NCI-H2081 (cell line): ENCODE measurements at places on chromosomes 11 and 22.
A peak's percentile ranks its signal among the peaks of the same experiment; 100 is the strongest.

- no peak for DNase-seq
Measured at GRCh38 chr11:7577291-7578190, 63.7 kb downstream of the PPFIBP2 start.

DNA sequence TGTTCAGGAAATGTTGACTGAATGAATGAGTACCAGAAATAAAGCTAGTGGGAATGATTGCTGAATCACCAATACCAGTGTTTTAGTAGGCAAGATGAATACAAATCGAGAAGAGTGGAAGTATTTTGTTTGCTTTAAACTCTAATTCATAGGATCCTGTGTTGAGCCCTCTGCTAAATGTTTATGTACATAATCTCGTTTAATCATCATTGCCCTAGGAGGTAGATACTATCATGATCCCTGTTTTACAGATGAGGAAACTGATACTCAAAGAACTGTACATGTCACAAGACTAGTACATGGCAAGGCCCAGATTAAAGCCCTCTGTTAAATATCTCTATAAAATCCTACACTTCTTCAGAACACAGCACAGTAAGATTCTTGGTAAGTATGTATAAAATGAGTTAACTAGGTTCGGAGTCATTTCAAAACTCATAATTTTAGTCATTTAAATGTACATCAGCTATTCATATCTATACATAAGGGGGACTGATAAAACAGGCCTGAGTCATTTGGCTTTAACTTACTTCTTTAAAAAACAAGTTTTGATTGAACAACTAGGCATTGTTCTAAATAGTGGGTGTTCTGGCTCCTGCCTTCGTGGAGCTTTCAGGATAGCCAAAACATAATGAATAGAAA lies 97.1 kb downstream of the EXT2 start:
- DNase-seq: no peak

DNA sequence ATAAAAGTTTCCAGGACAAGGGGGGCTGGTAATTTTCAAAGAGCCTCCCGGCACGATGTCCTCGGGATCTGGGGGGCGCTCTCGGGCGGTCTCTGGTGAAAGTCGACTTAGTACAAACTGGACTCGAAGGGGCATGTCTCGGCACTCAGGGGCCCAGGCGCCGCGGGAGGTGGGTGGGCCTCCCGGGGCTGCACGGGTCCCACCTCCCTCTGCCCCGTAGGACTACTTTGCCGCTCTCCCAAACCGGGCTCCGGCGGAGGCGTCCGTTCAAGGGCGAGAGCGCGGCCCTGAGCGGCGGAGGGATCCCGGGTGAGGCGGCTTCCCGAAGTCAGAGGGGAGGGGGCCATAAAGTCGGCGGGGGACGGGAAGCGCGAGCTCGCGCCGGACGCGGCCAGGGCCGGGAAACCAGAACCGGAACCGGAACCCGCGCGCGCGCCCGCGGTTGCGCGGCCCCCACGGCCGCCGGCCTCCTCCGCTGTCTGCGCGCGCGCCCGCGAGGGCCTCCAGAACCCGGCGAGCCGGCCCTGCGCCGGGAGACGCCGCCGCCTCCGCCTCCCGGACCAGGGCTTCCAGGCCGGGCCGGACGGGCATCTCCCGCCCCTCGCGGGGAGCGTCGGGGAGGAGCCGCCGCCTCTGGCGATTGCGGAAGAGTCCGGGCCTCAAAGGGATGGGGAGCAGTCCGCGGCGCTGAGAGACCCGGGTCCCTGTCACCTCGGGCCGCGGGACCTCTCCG lies at the start of gene ARHGEF12:
Gene ARHGEF12 (plus strand): TSS at position 506 of the 733 bp plus-strand sequence. CDS start 831 bp downstream, outside the sequence.
- DNase-seq: peak; percentile 95

DNA sequence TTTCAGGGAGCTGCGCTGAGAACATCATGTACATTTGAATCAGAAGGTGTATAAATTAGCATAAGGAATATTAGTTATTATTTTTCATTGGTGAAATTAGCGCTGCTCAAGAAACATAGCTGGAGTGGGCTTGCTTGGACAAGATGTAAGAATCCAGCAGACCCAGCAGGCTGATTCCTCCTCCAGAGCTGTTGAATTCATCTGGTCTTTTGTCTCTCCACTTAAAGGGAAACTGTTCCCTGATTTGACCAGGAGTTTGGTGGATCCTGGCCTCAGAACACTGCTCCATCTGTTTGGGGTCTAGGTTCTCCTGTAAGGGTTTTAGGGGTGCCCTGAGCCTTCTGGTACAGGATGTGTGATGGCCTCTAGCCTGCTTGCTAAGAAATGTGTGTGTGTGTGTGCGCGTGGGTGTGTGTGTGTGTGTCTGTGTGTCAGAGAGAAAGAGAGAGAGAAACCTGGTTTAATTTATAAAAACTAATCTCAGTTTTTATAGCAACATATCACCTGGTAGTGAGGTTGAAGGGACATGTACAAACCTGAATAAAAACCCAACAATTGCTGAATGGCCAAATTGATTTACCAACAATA lies 8.3 kb upstream of the SORL1 start:
- no peak for DNase-seq

- no peak for DNase-seq
Measured at GRCh38 chr22:32723643-32724042, 77.9 kb upstream of the TIMP3 start.

DNA sequence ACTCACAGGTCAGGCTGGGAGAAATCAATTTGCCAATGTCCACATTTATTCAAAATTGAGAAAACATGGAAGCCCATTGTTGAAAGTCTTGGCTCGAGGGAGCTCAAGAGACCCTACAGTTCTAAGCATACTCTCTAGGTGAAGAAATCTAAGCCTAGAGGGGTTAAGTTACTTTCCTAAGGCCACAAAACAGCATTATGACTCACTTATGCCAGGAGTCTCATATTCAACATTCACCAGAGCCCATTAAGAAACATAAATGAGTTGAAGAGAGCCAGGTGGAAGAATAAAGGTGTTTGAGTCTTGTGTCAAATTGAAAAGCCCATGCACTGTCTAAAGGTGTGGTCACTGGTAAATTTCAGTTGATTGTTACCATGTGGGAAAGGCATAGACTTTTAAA lies 108.1 kb downstream of the INSC start:
- DNase-seq: no peak

DNA sequence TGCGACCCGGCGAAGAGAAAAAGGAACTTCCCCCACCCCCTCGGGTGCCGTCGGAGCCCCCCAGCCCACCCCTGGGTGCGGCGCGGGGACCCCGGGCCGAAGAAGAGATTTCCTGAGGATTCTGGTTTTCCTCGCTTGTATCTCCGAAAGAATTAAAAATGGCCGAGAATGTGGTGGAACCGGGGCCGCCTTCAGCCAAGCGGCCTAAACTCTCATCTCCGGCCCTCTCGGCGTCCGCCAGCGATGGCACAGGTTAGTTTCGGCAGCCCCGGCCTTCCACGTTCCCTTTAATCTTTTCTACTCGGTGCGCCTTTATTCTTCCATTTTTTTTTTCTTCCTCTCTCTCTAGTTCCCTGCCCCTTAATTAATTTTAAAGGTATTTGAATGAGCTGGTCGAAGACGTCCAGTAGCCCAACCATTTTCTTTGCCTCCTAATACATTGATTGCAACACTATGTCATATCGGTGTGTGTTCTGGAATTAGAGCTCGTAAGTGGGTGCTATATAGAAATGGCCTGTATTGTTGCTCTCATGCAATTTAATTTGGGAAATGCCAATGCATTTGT lies 537 bp downstream of the EP300 start:
- peak; percentile 5 for DNase-seq

DNA sequence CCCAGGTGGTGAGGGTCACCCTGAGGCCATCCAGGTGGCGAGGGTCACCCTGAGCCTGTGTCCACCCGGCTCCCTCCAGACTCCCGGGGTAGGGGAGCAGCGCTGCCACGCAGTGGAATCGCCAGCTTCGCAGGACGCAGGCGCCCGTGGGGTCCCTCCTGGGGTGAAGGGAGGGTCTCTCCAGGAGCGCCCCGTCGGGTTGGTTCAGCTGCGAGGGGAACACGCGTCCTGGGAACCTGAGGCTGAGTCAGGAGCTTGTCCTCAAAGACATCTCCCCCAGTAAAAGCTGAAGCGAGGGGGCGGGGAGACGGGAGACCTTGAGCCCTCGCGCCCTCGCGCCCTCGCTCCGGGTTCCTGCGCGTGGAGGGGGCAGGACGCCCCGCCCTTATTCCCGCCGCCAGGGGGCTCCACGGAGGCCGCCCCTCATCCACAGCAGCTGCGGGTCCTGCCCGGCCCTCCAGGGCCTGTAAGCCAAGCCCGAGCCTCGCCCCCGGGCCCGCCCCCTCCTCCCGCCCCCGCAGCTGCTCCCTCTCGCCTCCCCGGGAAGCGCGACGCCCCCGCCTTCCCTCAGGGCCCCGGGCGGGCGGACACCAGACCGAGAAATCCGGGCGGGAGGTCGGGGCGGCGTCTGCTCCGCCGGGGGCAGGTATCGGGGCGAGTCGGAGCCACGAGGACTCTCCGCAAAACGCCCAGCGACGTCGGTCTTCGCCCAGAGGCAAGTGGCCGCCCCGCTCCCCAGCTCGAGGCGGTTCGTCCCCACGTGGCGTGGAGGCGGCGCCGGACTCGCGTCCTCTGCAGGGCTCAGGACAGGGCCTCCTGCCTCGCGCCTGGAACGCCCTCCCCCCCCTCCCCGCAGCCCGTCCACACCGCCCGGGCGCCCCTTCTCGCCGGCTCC lies 22.8 kb downstream of the PIM3 start:
- DNase-seq: no peak

DNA sequence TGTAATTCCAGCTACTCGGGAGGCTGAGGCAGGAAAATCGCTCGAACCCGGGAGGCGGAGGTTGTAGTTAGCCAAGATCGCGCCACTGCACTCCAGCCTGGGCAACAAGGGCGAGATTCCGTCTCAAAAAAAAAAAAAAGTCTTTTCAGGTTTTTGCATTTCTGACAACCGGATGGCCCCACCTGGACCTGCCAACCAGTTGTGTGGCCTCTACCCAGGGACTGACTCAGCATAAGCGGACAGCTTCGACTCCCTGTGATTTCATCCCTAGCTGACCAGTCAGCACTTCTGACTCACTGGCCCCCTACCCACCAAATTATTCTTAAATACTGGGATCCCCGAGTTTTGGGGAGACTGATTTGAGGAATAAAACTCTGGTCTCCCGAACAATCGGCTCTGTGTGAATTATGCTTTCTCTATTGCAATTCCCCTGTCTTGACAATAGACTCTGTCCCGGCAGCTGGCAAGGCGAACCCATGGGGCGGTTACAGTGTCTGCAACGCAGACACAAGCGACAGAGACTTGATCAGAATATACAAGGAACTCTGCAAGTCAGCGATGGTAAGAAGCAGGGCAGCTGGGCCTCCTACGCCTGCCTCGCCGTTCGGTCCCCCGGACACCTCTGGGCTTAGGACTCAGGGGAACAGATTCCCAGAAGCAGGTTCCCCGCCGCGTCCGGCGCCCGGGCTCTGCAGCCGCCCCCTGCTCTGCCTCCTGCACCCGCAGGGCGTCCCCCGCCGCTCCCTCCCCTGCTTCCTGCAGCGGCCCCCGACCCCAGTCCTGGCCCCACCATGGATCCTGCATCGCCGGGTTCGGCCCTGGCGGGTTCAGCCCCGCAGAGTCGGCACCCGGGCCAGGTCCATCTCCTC lies 741 bp upstream of the TALDO1 start:
- DNase-seq: peak; percentile 71

DNA sequence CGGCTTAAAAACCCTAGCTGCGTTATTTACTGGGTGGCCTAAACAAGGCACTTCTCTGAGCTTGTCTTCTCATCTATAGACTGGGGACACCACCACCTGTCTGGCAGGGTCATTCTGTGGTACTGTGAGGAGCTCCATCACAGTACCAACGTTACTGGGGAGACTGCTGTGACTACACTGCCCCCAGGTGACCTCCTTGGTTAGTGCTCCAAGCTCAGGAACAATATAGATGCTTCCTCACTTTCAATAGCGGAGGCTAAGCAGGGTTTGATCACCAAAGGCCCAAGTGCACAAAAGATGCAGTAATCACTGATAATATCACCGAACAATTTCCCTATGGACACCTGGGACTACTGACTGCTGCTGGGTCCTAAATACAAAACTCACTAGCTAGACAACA lies 18.8 kb downstream of the PRPF19 start:
- DNase-seq: peak; percentile 81
